ENCODE measurements at places on chromosomes 1 and 21.

GRCh38 chr1:196717868-196718267 lies 56.8 kb upstream of the CFHR3 start:
- no peak for DNase-seq

GRCh38 chr1:246733704-246734103 lies 9.5 kb downstream of the SCCPDH start:
- no peak for DNase-seq

- DNase-seq: no peak
These were observed 67.5 kb downstream of the CCDC185 start for GRCh38 chr1:223460566-223461189.

DNA sequence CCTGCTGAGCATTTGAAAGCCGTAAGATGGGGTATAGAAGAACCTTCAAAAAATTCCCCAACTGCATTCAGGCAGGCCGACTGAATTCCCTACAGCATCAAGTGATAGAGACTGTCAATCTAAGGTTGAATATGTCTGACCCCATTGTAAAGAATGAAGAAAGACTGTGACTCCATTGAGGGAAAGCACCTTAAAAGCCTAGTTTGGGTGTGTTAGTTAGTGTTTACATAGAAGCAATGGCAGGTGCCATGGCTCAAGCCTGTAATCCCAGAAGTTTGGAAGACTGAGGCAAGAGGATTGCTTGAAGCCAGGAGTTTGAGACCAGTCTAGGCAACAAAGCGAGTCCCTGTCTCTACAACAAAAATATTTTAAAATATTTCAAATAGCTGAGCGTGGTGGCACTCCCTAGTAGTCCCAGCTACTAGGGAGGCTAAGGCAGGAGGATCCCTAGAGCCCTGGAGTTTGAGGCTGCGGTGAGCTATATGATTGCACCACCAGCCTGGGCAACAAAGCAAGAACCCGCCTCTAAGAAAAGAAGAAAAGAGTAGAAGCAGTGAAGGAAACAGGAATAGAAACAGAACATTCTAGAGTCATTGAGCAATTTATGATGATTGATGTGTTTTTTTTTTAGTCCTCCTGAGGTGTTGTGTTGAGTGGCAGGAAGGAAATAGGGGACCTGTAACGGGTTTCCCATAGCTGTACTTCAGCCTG lies 15.4 kb downstream of the POLR3GL start:
- DNase-seq: peak; percentile 60

DNA sequence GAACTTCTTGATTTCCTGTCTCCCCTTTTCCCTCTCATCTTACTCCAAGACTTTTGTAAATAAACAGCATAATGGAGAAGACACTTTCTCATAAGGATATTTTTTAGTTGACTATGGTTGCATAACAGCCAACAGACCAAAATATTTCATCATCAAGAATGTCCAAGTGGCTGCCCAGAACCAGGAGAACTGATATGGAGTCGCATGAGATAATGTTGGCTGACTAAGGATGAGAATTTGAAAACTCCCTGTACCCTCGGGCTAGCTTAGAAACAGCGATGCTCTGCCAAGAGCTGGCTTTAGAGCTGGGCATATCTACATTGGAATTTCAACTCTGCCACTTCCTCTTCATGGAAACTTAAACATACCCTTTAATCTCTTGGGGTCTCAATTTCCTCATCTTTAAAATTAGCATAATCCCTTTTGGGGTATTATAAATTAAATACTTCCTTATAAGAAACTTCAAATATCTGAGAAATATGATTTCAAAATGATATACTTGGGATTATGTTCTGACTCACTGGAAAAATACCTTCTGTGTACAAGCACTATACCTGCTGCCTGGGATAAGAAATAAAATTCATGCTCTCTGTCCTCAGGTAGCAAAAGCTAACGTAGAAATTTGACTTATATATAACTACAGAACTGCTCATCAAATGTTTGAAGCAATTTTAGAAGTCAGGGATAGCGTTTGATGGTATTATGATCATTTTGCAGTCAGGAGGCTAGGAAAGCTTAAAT lies 777.3 kb downstream of the LTN1 start:
- DNase-seq: no peak

GRCh38 chr1:2476061-2476999 lies at the start of gene PLCH2:
Gene PLCH2 (plus strand): TSS chr1:2476289. CDS start chr1:2476589, 300 bp downstream.
- no peak for DNase-seq

GRCh38 chr1:21311016-21311415 lies 20.8 kb upstream of the ECE1 start:
- no peak for DNase-seq

DNA sequence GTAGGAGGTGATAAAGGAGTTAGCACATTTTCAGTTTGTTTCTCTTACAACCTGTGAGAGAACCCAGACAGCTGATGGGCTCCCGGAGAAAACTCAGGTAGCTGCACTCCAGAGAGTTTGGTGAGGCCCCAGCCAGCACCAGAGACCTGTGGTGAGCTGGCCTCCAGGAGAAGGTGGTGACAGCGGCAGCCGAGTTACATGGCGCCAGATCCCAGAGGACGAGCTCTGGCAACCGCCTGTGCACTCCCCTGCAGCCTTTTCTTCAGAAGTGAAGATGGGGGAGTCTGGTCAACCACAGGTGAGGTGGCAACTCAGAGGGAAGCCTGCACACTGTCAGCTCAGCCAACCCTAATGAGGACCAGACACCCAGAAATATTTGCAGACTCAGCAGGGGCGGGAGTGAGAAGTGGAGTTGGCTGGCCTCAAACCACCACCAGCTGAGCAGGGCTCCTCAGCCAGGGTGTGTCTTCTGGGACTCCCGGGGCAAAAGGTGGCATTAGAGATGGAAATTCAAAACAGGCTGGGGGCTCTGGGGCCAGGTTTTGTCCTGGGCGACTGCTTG lies 209.7 kb downstream of the SETD4 start:
- peak; percentile 32 for DNase-seq

DNA sequence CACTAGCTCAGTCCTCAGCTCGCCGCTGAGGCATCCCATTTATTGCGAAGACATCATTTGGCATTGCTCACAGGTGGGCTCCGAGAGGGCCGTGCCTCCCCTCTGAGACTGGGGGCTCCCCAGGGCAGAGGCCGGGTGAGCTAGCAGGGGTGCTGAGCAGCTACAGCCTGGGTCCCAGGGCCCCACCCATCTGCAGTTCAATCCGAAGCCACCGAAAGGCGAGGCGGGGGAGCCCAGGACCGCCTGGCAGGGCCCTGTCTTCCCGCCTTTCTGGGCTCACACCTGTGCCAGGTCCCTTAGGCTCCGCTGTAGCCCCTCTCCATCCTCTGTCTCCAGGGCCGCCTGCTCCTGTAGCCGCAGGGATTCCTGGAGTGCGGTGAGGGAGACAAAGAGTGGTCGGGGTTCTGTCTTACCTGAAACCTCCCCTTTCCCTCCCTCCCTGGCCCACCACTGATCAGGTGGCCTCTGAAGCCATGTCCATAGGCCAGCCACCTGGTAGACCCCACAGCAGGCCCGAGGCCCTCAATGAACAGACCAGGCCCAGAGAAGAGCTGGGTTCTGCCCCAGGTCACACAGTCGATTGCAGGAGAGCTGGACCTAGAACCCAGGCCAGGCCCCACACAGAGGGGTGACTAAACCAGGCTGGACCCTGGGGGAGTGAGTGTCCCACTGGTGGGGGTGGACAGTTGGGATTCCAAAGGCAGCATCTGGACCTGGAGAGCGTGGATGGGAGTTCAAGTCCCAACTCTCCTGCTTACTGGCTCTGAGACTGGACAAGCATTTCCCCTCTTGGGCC lies 18.1 kb upstream of the NBPF1 start:
- DNase-seq: no peak

GRCh38 chr1:10471411-10472219 lies 714 bp downstream of the DFFA start:
- no peak for DNase-seq

DNA sequence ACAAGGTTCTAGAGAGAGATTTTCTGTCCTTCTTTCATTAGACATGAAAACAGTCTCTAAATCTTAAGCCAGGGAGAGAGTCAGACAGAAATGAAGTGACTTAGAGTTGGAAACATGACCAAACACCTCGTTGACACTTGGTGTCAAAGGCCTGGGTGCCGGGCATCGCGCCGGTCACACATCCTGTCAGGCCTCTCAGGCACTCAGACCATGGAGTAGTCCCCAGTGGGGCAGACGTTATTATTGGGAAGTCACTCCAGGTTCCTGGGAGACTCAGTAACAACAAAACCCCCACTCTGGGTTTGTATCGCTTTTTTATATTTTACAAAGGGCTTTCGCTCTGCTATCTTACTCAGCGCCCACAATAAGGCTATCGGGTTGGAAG lies 25.8 kb downstream of the KCNN3 start:
- DNase-seq: no peak

DNA sequence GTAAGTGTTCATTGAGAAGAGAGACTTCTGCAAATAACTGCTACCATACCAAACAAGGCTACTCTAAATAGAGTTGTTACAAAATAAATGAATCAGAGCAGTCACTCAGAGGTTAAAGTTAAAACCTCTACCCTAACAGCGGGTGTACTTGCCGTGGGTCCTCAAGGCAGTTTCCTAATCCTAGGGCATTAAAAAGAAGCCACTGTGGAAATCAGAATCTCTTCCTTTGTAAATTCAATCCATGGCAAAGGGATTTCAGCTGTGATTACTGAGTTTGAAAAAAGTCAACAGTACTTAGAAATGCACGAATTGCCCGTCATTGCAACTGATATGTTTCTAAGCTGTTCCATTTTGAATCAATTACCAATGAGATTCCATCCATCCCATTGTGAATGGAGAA lies 13.5 kb downstream of the TBX15 start:
- no peak for DNase-seq

DNA sequence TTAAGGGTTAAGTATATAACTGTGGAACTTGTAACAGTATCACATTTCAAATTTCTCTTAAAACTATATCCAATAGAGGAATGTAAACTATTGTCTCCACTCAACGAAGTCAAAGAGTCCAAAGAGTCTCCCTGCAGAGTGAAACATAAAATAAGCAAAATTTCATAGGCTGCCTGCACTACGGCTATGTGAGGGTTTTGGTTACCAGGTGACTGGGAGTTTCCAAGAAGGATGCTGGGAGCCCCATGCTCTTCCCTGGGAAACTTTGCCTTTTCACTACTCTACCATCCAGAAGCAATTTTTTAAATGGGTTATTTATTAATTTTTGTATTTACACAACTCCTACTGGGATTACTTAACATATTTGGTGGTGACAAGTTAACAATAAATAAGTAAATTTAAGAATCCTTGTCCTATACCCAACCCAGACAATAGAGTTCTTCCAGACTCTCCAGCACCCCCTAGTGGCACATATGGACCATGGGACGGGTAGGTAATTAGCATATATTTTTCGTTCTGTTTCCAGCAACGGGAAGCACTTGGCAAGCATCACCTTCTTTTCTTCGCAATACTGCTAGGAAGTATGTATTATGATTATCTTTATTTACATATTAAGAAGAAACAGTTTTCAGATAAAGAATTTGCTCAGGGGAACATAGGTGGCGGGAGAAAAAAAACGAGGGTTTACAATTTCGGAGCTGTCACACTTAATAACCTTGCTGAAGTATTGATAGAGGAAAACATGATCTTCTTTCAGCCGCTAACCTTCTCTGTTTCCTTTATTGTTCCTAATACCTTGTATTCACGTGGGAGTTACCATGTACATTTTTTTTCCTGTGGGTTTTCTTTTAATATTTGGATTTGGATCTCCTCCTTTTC lies 3.5 kb downstream of the FMO2 start:
- DNase-seq: peak; percentile 70

- no peak for DNase-seq
These were observed 21.0 kb upstream of the MOB3C start for GRCh38 chr1:46637444-46638083.

DNA sequence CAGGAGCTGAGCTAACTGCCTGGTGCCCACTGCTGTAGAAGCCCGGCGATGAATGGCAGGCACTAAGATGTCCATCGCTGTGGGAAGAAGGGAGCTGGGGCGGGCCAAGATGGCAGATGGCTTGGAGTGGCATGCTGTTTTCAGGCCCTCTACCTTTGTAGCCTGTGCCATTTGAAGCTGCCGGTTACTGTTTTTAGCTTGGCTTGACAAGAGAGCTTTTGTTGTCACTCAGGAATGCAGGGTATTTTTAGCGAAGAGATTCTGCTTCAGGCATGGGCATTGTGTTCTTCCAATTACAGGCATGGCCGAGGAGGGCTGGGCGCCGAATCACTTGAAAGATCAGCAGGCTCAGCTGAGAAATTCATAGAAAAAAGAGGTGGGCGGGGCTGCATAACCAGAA lies 348.7 kb downstream of the RPS6KC1 start:
- DNase-seq: no peak

GRCh38 chr1:53183095-53183990 lies 13.3 kb upstream of the CPT2 start:
- no peak for DNase-seq

DNA sequence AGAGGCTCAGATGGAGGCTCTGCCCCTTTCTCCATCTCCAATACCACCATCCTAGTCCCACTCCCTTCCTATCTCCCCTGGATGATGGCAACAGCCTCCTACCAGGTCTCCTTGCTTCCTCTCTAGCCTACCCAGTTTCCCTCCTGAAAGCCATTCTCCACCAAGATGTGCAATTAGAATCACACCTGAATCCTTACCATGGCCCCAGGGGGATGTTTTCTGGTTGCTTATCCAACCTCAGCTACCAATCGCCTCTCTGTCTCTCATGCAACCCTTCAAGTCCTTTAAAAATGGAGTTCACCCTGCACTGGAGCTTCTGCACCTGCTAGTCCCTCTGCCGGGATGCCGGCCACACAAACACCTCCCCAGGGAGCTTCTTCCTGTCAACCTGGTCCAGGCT lies 2.9 kb downstream of the RCAN1 start:
- no peak for DNase-seq

DNA sequence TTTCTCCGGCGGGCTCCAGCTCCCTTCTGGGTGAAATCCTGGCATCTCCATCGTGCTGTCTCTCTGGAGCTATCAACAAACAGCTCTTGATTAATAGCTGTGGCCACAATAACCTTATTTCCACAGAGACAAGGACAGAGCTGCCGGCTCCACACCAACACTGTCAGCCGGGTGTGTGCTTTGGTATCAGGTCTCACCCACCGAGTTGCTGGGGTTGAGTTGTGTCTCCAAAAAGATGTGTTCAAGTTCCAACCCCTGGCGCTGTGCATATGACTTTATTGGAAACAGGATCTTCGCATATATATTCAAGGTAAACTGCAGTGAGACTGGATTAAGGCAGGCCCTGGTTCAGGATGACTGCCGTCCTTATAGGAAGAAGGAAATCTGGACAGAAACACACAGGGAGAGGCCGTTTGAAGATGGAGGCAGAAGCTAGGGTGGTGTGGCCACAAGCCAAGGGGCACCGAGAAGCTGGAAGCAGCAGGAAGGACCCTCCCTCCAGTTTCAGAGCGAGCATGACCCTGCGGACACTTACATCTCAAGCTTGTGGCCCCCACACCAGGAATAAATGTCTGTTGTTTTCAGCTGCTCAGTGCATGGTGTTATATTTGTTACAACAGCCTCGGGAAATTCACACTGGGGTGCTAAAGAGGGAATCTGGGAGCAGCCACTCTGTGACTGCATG lies 88.4 kb upstream of the TMPRSS2 start:
- DNase-seq: no peak

- no peak for DNase-seq
These were observed 137.7 kb downstream of the NAV1 start for GRCh38 chr1:201676641-201677040.

Data from suppressor macrophage treated with lipopolysaccharide for 1 hour (primary cell).